ENCODE measurements at places on chromosomes 3 and 15.

GRCh38 chr3:106176734-106177133 is 307.9 kb upstream of the CBLB start:
- no peak for DNase-seq

- DNase-seq = no peak
Measured at GRCh38 chr15:27714675-27715074, 384.4 kb downstream of the OCA2 start.

DNA sequence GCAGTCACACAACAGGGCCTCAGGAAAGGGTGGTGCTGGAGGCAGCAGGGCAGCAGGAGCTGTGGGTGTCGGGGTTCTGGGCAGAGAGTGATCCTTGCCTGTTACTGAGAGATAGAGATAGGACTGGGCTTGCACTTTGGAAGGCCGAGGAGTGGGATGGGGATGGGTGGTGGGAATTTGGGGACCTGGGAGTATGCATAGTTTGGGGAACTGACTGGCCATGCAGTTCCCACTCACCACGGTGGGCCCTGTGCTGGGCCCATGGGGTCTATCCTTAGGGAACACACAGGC is 192.5 kb upstream of the LINGO1 start:
- no peak for DNase-seq

GRCh38 chr3:42666022-42666421 is 12.5 kb downstream of the ZBTB47 start:
- no peak for DNase-seq

DNA sequence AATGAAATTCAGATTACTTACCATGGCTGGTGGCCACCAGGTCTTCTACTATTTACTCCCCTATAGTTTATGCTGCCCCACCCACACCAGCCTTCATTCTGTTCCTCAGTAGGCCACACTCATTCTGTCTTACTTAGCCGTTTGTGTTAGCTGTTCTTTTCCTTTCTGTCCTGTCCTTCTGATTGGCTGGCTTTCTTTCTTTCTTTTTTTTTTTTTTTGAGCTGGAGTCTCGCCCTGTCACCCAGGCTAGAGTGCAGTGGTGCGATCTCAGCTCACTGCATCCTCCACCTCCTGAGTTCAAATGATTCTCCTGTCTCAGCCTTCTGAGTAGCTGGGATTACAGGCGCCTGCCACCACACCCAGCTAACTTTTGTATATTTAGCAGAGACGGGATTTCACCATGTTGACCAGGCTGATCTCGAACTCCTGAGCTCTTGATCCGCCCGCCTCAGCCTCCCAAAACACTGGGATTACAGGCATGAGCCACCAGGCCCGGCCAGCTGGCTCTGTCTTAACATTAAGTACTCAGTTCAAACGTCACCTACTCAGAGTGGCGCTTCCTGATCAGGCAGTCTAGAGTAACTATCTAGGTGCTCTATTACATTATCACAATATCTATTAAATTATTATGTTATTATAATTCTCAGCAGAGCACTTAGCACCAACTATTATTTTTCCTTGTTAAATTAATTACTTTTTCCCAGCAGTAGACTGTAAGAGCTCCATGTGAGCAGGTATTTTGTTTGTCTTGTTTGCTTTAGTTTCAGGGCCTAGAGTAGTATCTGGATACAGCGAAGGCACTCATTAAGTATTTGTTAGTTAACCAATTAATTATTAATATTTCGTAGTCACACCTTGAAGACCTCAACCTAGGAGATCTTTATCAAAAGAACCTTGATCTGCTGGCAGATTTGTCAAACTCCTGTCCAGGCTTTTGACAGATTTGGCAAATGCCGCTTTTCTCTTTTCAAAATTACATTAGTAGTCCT is 6.4 kb downstream of the CMSS1 start:
- DNase-seq = no peak

DNA sequence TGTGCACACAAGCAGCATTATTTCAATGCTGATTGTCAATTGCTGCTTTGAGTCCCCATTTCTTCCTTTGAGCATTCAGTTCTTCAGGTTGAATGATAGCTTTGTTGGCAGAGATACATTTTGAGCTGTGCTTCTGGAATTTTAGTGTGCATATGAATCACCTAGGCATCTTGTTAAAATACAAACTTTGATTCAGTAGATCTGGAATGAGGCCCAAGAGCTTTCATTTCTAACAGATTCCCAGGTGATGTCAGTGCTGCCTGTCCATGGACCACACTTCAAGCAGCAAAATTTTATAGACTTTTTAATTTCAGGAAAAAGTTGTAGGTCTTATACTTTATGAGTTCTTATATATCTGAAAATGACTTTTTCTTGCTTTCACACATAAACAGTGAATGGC is 131.1 kb downstream of the ADAMTSL3 start:
- no peak for DNase-seq

DNA sequence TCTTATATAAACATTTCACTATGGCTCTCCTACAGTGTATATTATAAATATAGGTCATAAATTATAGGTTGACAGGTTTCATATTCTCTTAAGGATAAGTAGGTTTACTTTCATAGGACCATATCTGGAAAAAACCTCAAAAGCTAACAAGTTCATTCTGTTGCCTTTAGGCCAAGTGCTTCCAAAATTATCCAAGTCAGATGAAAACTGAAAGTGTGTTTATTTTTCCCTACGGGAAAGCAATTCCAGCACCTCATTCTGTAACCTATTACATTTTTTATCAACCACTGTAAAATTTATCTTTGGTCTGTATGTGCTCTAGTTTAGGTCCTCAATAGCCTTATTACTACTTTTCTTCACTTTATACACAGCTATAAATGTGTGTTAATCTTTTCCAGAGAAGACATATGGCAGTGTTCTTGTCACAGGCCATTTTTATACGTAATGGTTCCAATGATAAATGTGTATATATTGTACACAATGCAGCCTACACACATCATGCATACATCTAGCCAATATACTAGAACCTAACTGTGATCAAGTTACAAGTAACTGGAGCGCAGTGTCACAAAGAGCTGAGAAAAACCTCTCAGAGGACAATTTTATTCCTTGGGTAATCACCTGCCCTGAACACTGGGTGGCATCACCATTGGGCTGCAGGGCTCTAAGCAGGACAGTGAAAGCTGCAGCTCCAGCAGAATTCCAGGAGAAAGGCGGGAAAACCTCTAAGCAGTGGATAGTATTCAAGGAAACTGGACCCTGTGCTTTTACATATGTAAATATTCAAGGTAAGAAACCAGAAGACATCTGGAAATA is 251.3 kb downstream of the CTNNB1 start:
- DNase-seq = no peak

DNA sequence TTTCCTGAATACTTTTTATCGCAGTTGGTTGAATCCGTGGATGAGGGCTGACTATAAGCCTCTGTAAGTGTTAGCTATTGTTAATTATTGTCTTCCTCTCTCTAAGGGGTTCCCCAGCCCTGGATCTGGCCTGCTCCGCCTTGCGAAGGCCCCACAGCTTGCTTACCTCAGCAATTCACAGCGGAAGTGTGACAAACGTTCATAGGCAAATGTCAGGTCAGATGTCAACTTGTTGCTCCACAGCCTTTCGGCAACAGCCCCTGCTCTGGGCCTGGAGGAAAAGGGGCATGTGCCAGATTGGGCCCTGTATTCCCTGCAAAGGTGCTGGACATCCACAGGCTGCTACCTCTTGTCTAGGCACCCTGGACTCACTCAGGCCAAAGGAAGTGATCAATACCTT is 25.3 kb upstream of the CELF6 start:
- DNase-seq = no peak

GRCh38 chr15:39628546-39629257 is 47.8 kb downstream of the THBS1 start:
- DNase-seq = no peak

DNA sequence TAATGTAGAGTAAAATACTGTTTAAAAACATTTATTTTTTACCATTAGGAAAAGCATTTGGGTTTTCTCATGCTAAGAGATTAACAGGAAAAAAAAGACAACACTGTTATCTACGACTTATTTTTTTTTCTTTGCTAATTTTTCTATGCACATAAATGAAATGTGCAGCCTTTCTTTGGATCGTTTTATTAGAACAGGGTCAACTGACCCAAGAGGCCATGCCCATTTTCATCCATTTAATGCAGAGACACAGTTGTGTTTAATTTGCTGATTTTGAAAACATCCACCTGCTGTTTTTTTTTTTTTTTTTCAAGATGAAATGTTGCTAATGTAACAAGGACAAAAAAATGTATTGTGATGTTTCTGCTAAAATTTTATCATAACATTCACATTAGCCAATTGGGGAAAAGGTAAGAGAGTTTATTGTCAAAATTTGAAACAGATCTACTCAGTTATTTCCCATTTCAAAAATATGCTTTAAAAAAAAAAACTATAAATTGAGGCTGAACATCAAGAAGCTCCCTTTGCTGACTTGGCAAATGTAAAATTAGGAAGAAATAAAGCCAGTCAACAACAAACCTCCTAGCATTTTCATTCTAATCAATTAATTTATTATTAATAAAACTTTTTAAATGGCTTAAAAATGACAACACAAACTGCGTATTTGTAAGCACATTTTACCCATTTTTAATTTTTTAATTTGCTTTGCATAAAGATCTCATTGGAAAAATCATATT is 485.2 kb downstream of the ROBO2 start:
- DNase-seq = no peak

DNA sequence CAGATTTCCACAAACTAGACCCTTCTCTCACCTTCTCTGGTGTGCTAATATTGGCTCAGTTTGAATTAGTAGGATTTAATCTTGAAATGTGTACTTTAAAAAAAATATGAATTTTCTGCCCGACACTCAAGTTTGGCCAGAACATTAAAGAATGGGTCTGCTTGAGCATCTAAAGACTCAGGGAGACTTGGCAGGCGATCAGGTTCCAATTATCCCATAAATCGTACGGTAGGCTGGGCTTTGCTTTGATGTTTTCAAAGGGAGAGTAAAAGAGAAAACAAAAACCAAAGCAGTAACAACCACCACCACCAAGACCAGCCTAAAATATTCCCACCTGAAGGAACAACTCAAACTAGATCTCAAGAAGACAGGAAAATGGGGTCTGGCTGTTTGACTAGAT is 230.8 kb downstream of the EBLN2 start:
- no peak for DNase-seq

DNA sequence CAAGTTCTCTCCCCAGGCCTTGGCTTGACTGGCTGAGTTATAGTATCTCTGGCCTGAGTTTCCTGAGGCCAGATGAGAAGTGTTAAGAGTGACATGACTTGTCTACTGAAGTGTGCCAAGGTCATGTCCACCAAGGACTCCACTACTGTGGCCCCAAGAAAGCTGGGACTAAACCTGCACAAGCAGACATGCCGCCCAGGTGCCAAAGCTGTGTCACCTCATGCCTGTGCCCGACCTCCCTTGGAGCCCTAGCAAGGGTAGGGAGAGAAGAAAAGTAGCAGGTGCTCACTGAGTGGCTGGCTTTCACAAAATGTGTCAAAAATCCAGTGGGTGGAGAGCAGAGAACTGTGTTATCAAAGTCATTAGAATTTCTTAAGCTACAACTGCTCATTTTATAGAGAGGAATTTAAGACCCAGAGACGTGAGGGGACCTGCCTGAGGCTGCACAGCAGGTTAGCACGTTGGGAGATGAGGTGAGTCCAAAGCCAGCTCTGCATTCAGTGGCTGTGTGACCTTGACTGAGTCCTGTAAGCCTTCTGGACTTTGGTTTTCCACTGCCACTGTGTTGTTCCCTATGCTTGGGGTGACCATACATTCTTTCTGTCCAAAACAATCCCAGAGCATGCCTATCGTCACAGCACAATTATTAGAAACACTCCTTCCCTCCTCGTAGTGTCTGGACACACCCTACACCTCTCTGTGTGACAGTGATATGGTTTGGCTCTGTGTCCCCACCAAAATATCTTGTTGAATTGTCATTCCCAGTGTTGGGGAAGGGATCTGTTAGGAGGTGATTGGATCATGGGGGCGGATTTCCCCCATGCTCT is 5.0 kb upstream of the LYSMD4 start:
- DNase-seq = no peak

GRCh38 chr3:11559816-11560633 is 83.7 kb downstream of the VGLL4 start:
- DNase-seq = no peak

- DNase-seq = no peak
Measured at GRCh38 chr3:191030491-191030890, 168.0 kb upstream of the GMNC start.

DNA sequence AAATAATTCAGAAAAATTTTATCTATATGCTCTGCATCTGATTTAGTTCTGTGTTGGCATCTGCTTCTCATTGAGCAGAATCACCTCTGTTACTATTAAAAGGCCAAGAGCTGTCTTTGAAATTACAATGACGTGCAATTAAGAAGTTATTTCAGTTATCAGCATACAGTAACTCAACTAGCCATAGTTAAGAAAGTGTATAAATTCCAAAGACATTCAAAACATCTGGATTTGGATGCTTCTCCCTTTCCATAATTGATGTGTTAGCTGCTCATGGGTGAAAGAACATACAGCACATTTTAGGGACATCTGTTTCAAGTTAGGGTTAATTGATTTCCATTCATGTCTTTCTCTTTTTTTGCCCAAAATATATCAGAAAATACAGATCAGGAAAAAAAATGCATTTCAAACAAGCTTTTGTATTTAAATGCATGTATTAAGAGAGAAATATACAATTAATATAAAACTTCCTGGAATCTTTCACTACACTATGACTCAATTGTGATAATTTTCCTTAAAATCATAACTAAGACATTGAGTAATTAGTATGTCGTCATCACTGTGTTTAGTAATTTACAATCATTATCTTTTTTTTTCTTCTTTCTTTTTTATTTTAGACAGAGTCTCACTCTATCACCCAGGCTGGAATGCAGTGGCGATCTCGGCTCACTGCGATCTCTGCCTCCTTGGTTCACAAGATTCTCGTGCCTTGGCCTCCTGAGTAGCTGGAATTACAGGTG is 82.7 kb upstream of the MBNL1 start:
- DNase-seq = no peak

GRCh38 chr3:179460260-179460659 is 9.0 kb upstream of the GNB4 start:
- no peak for DNase-seq

- no peak for DNase-seq
Measured at GRCh38 chr15:72758182-72758581, 25.4 kb downstream of the ADPGK start.

DNA sequence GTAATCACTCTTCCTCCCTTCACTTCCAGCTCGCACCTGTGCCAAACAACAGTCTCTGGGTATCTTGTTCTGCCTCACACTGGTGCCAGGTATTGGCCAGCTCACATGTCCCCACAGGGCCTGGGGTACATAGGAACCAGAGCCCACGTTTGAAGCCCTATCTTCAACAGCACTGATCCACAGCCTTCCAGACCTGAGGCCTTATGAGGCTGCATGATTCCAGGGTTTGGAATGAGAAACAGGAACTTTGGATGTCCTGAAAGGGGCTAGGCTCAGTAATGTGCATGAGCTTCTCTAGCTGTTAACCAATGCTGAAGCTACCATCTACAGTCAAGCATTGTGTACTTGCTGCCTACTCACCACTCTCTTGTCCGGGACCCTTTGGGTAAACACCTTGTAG is 92.4 kb downstream of the GPR156 start:
- DNase-seq = no peak

- DNase-seq = no peak
Measured at GRCh38 chr3:191707817-191708216, 246.9 kb downstream of the PYDC2 start.
